ENCODE measurements at places on chromosomes 7 and 10.

GRCh38 chr10:2986391-2986801 is 81.0 kb upstream of the PFKP start:
- no peak for DNase-seq

DNA sequence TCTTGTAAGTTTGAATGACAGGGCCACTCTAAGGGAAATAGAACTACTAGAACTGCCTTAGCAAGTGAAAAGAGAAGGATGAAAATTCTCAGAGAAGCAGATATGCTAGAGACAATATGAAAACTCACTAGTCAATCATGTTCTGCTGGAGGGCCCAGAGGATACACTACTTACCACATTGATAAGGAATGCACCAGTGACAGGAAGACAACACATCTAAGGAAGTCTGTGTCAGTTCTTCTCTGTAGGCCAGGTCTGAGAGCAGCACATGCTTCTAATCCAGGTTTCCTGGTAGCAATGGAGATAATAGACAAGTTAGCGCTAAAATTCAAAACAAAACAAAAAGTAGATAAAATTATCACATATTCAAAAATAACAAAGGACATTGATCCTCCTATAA is 235.2 kb upstream of the AKR1E2 start:
- no peak for DNase-seq

DNA sequence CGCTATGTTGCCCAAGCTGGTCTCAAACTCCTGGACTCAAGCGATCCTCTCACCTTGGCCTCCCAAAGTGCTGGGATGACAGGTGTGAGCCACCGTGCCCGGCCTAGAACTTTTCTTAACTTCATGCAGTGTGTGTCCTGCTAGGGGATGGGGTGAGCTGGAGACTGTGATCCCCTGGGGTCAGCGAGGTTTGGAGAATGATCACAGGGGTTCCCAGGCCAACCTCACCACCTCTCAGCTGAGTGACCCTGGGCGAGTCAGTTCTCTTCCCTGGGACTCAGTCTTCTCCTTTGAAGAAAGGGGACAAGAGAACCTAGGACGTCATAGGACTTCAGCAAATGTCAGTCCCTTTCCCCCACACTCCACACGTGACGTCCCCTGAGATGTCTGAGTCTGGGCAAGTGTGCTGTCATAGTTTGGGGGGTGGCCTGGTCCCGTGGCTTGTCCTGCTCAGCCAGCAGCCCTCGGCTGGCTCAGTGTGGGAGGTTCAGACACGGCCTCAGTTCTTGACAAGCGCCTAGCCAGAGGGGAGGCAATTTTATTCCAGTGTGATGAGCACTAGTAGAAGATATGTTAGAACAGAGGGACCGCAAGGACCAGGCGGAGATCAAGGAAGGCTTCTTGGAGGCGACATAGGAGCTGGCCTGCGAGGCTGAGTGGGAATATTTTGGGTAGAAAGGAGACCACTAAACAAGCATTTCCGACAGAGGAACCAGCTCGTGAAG is 43.3 kb upstream of the ELN start:
- no peak for DNase-seq

GRCh38 chr10:23291551-23292334 is 52.9 kb downstream of the C10orf67 start:
- DNase-seq: no peak

DNA sequence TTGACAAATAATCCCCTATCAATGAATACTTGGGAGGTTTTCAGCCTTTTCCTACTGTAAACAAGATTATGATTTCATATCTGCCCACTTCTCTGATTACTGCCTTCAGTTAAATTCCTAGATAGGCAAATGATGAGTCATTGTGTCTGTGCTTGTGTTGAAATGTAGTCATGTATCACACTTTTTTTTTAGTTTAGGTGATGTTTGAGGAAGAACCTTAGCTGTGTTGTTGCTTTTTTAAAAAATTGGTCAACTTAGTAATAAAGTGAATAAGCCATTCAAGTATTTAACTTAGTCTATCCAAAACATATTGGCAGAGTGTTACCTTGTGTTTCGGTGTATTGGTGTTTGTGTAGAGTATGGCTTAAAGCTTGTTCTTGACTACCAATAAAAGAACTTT is 60.0 kb downstream of the WAC start:
- DNase-seq: no peak

- DNase-seq: no peak
These were observed 296.2 kb upstream of the SMIM30 start for GRCh38 chr7:113414401-113415035.

DNA sequence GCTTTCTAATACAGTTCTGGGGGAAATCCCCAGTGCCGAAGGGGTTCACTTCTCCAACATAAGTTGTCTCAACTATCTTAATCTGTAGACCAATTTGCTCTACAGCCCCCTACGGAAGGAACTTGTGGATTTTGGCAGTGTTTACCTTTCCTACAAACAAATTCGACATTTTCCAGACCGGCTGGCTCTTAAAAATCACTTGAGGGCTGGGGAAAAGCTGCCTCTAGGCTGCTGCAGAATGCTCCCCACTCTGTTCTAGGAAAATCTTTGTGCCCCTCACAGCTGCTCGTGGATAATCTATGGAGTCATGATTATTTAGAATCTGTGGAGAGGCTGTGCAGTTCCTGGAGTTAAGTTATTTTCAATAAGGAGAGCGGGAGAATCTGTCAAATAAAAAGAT is 474.6 kb upstream of the FZD8 start:
- DNase-seq: no peak

Measured in activated CD8-positive, alpha-beta memory T cell treated with anti-CD3 and anti-CD28 coated beads, Interleukin-2, amount 50 U/mL, for 4 hours (primary cell).